Dermis blood vessel endothelial cell (primary cell): ENCODE measurements at places on chromosomes 6 and 20. TPM values are rescaled to one million over a fixed set of nuclear protein-coding genes. Genes with fewer than 3 reads are reported as not detected.

LPIN3 gene
- total RNA-seq, result 1.0 and 1.5 TPM in 2 replicates

HLA-DQB1 gene
- not detected in 2 replicates for total RNA-seq

CDC40 gene
- 22.0 and 32.8 TPM in 2 replicates for total RNA-seq

ACSS2 gene
- 72.3 and 102 TPM in 2 replicates for total RNA-seq

DNA sequence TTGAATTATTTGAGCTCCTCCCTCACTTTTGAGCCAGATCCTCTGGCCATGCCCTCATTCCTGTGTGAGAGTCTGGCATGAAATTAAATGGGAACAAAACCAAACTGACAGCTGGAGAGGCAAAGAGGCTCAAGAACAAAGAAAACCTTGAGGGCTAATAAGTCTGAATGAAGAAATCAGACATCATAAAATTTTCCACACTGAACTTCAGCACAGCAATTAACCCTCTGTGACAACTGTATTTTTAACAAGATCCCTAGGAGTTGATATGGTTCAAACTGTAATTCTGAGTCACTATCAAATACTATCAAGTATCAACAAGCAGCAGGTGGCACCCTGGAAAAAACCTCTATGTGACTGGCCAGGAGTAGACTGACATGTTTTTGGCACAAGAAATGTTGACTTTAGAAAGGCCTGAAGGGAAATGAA lies 109.4 kb upstream of the EMILIN3 start:
- DNase-seq, result peak; percentile 88

- no peak for DNase-seq
These were observed 265.4 kb downstream of the THBS2 start for GRCh38 chr6:168988280-168988679.

DNA sequence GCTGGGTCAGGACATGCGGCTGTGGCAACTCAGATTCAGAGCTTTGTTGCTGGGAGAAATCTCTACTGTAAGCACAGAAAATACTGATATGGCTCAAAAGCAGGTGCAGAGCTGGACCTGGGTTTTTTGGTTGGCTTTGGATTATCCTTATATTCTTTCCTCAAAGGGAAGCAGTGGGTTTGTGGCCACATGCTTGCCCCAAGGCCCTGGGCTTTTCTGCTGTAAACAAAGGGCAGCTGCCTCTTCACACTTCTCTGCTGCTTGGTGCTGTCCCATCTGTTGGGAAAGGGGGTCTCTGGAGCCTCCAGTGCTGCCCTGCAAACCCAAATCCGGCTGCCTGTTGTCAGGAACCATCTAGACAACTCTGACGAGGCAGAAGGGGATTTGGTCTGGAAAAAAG lies 52.4 kb downstream of the ANKRD6 start:
- no peak for DNase-seq

- DNase-seq, result peak; percentile 90
These were observed 10.3 kb downstream of the KIF25 start for GRCh38 chr6:168007592-168008338.

- peak; percentile 64 for DNase-seq
These were observed 852 bp downstream of the GMNN start for GRCh38 chr6:24775520-24776058.

- DNase-seq, result no peak
These were observed 995.8 kb upstream of the FLRT3 start for GRCh38 chr20:15333170-15333569.

- DNase-seq, result no peak
These were observed 88.6 kb downstream of the RNF217 start for GRCh38 chr6:125050663-125051318.
